ENCODE measurements at places on chromosomes 16 and 17.
A peak's percentile ranks its signal among the peaks of the same experiment; 100 is the strongest.

DNA sequence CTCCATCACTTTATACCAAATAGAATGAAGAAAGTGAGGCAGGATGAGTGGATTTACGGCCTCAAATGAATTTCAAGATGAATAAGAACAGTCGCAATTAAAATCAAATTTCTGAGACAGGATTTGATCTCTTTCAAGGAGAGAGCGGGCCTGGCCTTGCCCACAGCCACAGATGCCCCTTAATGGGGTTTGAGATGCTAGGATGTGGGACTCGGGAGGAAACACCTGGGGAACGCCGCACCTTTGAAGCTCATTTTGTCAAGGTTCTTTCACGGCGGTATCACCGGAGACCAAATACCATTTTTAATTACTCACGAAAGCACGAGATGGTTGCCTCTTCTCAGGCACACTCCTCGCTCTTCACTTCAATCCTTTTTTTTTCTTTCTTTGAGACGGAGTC is 178.1 kb upstream of the SDK2 start:
- no peak for DNase-seq

DNA sequence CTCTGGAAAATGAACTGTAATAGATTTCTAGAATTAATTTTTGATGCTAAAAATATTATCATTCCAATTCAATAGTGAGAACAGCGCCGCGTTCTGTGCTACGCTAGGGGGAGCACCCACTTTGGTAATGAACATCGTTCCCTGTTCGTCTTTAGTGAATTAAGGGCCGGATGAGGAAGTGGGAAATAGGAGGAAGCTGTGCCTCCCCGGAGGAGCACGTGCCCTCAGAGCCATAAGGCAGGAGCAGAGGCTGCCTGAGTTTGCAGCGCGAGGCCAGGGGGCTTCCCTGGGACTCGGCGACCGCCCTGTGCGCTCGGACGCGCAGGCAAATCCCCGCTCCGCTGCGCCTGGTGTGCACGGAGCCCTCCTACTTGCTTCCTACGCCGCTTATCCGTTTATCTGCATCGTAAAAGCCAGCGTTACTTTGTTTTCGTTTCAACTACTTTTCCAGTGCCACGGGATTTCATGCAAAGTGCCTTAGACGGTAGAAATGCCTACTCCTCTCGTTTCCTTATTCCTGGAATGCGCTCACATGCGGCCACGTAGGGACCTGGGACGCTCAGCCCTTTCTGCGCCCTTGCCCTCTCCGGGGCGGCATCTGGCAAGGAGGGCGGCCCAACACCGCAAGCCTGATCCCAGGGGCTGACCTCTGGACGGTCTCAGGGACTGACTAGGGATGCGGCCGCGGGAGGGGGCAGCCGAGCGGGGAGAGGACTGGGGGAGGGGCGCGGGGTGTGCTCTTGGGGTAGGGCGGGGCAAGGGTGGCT is 76.4 kb downstream of the KCNJ12 start:
- peak; percentile 48 for DNase-seq

- no peak for DNase-seq
These were observed 50.5 kb downstream of the IKZF3 start for GRCh38 chr17:39813631-39814030.

DNA sequence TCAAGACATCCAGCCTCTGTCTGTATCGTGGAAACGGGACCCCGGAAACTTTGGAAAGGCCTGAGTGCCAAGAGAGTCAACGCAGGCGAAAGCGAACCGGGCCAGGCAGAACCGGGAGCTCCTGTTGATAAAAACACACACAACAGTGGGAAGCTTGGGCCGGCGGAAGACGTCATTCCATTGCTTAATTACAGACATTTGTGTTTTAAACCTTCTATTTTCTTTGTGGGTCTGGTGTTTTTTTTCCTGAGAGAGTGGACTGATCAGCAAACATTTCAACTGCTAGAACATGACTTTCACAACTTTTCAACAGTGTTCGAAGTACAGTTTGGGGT is 878 bp upstream of the RNF157 start:
- no peak for DNase-seq

DNA sequence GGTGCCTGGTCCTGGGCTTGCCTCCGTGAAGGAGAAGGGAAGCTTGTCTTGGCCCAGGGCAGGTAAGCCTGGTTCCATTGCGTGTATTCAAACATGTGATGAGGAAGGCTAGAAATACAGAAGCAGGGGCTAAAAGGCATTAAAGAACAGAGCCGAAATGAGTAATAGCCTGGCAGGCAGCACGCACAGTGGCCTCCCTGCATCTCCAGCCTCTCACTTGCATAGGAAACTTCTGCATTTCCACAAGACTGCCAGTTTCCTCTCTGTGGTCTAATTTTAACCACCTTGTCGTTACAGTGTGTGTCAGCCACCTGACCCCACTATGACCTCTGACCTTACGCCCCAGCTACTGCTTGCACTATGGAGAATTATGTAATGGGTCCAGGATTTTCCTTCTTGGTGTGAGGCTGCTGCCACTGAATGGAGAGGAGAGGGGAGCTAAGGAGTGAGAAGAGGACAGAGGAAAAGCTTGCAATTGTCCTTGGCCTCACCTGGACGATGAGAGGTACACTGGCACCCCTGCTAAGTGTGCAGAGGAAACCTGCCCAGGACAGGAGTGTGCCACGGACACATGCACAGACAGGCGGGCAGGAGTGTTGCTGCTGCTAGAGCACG is 32.8 kb downstream of the HIC1 start:
- DNase-seq: peak; percentile 50

GRCh38 chr16:65731833-65732232 is 610.0 kb upstream of the CDH11 start:
- no peak for DNase-seq

DNA sequence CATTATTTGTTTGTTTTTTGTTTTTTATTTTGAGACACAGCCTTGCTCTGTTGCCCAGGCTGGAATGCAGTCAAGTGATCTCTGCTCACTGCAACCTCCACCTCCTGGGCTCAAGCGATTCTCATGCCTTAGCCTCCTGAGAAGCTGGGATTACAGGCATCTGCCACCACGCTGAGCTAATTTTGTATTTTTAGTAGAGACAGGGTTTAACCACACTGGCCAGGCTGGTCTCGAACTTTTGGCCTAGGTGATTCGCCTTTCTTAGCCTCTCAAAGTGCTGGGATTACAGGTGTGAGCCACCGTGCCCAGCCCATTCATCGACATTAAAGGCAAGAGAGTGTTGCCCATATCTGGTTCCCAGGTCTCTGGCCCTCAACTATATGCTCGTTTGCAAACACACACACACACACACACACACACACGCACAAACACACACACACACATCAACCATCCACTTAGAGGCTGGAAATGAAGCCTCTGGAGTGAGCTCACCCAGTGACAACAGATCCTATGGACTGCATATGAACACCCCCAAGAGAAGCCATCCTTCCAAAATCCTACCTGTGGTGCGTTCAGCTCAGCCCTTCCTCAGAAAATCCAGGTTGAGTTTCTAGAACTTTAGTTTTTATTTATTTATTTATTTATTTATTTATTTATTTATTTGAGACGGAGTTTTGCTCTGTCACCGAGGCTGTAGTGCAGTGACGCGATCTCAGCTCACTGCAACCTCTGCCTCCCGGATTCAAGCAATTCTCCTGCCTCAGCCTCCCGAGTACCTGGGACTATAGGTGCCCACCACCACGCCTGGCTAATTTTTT is 12.3 kb upstream of the SEPHS2 start:
- DNase-seq: no peak

- DNase-seq: no peak
These were observed 12.3 kb downstream of the CD7 start for GRCh38 chr17:82304826-82305726.

DNA sequence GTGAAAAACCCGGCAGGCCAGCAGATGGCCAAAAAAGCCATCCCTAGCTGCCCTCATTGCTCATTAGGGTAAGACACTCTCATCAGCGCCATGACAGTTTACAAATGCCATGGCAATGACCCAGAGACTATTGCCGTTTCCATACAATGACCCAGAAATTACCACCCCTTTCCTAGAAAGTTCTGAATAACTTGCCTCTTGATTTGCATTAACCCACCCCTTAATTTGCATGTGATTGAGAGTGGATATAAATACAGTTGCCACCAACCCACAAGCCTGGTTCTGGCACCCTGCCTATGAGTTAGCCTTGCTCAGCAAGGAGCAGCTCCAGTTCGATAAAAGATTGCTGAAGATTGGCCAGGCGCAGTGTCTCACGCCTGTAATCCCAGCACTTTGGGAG is 16.1 kb upstream of the C16orf54 start:
- no peak for DNase-seq

DNA sequence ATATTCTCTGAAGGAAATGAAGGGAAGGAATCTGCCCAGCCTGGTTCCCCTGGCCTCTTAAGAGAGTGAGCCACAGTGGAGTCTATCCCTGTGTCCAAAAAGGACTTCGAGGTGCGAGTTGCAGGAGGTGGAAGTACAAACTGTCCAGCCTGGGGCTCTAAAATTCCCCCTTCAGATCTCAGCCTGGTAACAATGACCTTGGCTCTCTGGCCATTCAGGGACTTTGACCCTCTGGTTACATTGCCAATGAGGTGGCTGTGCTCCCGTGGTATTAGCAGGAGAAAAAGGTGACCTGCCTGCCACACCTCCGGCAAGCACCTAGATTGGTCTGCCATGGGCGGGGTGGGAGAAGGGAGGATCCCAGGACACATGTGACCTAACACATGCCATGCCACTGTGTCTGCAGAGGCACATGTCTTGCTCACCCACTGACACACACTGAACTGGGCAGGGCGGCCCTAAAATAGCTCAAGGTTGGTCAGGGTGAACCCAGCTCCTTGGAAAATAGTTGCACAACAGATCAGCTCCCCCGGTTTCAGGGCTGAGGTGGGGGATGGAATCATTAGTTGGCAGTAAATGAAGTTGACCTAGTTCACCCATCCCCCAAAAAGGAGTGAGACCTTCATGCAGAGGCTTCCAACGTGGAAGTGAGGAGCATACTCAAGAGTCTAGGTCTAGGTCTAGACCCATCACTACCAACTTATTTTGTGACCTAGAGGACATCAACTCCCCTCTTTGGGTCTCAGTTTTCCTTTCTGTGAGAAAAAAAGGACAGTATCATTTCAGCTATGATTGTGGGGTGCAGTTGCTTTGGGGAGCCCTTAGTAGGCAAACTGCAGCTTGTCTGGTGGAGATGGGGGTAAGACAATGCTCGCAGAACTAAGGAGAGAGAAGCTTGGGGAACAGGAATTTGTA is 2.2 kb downstream of the NR1D1 start:
- no peak for DNase-seq

- DNase-seq: no peak
These were observed 64.8 kb downstream of the PITPNC1 start for GRCh38 chr17:67441896-67442219.

- no peak for DNase-seq
These were observed 16.2 kb downstream of the PAM16 start for GRCh38 chr16:4334724-4335495.

All from germinal center (tissue), 1 donor.